ENCODE measurements at places on chromosomes 7 and 10. TPM values are rescaled to one million over a fixed set of nuclear protein-coding genes. Genes with fewer than 3 reads are reported as not detected.
A peak's percentile ranks its signal among the peaks of the same experiment; 100 is the strongest.

Gene RBM20
- total RNA-seq = not detected

Gene TEX47
- total RNA-seq = not detected

Gene ABCB1
- under 0.01 TPM for total RNA-seq

- DNase-seq = no peak
Measured at GRCh38 chr10:1309617-1310270, 253.6 kb downstream of the WDR37 start.

DNA sequence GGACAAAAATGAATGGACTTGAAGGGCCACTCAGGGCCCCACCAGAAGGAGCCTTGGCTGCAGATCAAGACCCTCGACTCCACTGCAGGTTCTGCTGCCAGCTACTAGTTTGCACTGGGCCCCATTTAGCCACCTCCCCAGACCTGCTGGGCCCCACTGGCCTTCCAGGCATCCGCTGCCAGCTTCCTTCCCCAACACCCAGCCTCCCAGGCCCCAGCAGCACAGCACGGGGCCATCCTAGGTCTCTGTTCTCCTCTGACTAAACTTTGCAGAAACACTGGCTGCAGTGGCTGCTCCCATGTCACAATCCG lies 277.4 kb upstream of the KLF14 start:
- DNase-seq = no peak

DNA sequence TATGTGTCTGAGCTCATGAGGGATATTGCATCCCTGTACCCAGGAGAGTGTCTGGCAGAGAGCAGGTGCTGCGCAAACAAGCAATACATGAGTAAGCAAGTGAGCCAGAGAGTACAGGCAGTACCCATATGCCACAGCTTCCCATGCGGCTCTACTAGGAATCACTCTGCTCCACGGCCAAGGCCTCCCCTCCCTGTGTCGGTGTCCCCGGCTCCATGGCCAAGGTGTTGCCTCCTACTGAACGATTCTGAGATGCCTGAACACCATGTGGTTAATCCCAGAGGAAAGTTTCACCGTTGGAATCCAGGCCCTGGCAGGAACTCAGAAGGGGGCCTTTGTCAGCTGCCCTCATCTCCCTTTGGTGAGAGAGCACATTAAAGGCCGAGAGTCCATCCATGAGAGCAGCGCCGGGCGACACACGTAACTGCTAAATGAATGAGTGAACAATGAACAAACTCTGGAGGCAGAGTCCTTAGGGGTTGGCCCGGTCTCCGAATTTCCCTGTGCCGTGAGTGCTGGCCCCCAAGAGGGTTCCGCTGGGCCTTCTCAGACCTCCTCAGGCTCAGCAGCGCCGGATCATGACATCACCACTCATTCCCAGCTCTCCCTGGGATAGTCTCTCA lies 136.0 kb upstream of the FAM20C start:
- DNase-seq = no peak

DNA sequence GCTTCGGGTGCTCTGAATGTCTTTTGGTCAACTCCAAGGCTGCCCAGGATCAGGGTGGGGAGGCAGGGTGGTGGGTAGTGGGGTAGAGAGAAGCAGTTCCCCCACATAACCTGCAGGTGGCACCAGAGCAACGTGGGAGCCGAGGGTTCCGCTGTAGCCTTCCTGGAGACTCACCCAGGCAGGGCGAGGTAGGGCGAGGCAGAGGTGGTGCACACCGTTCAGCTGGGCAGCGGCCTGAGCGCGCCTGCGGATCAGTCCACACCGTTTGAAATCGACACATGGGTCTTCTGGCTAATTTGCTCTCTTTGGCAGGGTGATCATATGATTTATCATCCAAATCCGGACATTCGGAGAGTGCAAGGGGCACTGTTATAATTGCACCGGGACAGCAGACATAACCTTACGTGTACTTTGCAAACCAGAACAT lies 41.4 kb upstream of the MAP3K8 start:
- peak; percentile 48 for DNase-seq

DNA sequence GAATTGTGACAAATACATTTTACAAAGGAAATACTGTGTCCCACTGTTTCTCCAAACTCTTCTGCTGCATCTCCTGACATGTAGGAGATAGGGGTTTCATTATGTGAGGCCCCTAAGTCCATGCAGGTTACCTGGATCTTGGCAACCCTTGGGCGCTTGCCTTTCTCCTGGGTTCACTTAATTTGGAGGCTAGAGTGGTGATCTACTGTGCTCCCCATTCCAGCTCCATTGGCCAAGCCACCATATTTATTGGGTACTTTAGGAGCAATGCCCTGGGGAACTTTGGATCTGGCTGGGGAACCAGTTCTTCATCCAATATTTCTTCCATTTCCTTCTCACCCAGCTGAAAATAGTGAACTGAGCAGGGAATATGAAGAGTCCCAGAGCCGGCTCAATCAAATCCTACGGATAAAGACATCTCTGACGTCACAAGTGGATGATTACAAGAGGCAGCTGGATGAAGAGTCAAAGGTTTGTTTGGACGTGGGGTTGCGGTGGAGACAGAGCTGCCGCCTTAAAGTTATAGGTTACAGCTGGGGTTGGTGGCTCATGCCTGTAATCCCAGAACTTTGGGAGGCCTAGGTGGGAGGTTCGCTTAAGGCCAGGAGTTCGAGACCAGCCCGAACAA lies 18.5 kb downstream of the MYH16 start:
- DNase-seq = no peak

DNA sequence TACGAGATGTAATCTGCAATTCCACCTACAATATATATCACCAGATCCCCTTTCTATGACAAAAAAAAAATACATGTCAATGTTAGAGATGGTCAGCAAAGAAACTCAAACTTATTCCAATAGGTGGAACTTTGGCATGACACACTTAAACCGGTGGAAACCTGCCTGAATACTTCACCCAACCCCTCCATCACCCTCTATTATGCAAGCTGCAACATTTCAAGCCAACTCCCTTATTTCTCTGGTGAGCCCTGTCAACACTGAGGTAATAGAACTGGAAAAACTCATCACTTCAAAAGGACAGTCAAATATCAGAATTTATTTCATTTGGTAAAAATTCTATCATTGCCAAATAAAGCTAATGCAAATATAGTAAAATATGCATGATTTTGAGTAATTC lies 3.6 kb downstream of the ZNF438 start:
- DNase-seq = peak; percentile 79

DNA sequence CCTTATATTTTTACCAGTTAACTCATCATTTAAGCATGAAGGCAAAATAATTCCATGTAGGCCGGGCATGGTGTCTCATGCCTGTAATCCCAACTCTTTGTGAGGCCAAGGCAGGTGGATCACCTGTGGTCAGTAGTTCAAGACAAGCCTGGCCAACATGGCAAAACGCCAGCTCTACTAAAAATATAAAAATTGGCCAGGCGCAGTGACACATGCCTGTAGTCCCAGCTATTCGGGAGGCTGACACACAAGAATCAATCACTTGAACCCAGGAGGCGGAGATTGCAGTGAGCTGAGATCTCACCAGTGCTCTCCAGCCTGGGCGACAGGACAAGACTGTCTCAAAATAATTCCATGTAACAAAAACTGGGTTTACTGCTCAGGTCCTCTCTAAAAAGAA lies 18.3 kb downstream of the HNRNPA2B1 start:
- no peak for DNase-seq

Data from bronchial epithelial cell (primary cell).